Colonic mucosa (tissue), 4 donors: ENCODE measurements at places on chromosomes 12 and 14. TPM values are rescaled to one million over a fixed set of nuclear protein-coding genes. Genes with fewer than 3 reads are reported as not detected.

Gene DAO
- 2.4 TPM for total RNA-seq

Gene C12orf50
- 0.05 TPM for total RNA-seq

DNA sequence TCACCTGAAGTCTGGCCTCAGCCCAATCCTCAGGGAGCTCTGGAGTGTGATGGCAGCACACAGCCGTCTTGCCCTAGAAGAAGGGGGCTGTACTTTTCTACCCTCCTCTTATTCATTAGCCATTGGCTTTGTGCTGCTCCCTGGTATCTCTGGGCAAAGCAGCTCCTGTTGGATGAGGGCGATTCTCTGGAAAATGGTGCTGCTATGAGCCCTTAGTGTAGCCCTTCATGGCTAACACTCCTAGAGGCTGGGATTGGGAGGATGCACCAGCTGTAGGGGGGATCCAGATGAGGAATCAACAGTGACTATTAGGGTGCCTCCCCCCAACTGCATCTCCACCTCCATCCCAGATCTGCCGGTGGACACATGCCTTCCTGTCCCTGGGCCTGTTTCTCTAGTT is 32.6 kb downstream of the RPH3A start:
- no peak for DNase-seq

- no peak for DNase-seq
Measured at GRCh38 chr12:53010955-53011354, 4.7 kb downstream of the EIF4B start.

- DNase-seq = peak; percentile 94
Measured at GRCh38 chr14:37595809-37596621, 586 bp downstream of the TTC6 start.

DNA sequence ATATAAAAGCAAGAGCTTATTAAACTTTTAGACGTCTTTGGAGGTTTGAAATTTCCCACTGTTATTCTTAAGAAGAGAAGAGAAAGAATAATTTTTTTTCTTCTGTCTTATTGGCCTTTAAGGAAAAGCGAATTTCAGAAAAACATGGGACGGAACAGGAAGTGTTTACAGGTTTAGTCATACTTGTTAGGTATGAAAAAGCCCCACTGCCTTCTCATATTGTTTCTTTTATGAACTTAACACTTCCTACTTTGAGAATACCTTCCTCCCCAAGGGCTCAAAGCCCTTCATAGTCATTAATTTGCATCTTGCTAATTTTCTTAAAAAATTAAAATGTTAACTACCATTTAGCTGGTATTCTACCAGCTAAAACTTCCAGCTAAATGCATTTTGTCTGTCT is 82.0 kb downstream of the ETV6 start:
- no peak for DNase-seq
